ENCODE measurements at places on chromosomes 5 and 9.

DNA sequence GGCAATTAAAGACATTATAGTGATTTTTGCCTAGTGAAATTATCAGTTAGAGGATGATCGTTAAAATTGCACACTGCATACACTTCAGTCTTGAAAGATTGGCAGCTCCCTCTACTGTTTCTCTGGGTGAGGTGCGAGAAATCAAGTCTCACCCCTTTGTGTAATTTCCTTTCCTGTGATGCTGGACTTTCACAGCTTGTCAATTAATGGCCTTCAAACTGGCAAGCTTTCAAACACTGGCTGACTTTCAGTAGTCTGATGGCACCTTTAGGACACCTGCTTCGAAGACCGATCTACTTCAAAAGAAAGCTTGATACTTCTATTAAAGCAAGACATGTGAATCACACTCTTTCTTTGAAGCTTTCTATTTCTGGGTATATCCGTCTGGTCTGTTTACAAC lies 706.7 kb upstream of the PTPRD start:
- no peak for DNase-seq

DNA sequence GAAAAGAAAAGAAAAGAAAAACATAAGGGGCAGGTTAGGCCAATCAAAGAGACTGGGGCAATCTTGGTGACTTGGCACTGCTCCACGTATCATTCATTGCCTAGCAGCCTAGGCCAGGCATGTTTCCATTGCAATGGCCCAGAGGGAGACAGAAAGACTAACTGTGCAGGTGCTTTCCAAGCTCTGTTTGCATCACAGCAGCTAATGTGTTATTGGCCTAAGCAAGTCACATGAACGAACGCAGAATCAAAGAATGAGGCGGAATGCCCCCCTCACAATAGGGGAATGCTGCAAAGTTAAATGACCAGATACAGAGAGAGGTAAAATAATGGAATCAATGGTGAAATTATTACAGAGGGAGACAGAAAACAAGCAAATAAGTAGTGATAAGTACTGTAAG lies 11.1 kb upstream of the VPS13A start:
- DNase-seq: no peak

DNA sequence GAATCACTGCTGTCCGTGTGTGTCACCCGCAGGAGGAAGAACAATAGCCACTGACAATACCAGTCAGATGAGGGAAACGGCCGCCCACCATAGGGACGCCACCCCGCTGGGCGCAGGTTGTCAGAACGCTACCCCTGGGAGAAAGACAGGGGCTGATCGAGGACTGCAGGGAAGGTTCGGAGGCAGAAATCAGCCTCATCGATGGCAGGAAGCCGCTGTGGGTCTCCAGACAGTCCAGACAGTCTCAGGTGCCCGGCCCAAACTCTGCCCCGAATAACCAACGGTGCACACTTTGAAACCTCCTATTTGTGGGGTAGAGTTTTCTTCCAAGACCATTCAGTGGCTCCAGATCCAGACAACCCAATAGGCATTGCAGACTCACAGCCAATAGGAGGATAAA lies 181.5 kb downstream of the ROR2 start:
- DNase-seq: no peak

- no peak for DNase-seq
Measured at GRCh38 chr9:121839726-121840500, 188.5 kb downstream of the DAB2IP start.

- no peak for DNase-seq
Measured at GRCh38 chr5:74575741-74576538, 64.6 kb downstream of the ENC1 start.

DNA sequence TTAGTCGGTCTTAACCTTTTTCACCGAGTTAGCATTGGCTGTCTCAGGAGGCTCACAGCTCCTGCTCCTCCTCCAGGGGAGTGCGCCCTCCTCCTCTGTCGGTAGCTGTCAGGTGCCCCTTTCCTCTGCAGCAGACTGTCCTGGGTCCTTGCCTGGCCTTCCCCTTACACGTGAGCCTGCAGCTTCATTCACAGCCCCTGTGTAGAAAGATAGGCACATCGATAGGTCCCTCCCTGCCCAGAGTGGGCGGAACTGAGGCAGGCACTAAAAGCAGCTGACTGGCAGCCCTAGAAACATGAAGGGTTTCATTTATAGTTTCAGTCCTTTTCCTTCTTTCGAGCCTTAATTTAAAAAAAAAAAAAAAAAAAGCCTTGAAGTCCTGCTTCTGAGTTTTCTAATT lies 17.2 kb downstream of the TENT4A start:
- DNase-seq: no peak

Data from activated naive CD4-positive, alpha-beta T cell (primary cell).